CD4-positive, alpha-beta T cell treated with Interleukin-15 for 1 hour (primary cell): ENCODE measurements at places on chromosomes 4 and X.

DNA sequence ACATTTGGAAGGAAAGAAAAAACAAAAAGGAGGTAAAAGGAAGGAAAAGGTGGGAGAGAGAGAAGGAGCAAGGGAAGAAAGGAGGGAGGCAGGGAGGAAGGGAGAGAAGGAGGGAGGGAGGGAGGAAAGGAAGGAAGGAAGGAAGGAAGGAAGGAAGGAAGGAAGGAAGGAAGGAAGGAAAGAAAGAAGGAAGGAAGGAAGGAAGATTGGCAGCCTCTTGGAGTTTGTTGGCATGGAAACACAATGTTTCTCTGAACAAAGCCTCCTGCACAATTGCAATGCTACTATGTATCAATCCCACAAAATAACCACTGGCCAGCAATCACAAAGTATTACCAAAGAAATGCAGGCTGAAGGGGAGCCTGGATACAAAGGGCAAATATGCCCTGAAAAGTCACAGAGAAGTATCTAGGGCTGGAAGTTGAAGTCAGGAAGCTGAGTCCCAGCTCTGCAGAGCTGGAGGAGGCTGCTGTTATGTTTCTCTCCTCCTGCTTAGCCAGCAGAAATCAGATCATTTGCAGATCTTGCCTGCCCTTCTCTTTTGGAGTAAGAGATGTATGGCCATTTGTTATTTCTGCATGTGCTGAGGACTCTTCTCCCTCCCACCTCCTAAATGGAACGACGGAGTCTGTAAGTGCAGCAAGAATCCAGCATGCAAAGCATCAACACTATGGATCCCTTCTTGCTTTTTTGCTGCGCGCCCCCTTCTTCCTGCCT, 195.9 kb upstream of the LDB2 start:
- no peak for DNase-seq

DNA sequence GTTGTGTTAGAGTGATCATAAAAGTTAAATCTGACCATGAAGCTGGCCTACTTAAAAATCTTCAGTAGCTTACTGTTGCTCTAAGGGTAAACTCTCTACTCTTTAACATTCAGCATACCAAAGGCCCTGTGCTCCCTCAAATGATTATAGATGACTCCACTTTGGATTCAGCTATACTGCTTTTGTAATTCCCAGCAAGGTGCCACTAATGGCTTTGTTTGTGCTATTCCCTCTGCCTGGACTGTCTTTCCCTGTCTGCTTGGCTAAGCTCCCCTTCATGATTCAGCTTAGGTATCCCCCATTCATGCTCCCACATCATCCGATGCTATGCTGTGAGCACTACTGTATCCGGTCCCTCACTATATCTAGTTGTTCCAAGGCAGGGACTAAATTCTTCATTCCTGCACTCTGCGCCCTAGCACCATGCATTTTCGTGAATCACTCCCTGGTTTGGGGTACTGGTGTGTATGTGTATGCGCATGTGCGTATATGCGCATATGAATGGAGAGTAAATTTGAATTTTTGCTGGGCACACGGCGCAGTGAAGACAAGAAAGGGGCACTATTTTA, 453 bp upstream of the PBDC1 start:
- no peak for DNase-seq

DNA sequence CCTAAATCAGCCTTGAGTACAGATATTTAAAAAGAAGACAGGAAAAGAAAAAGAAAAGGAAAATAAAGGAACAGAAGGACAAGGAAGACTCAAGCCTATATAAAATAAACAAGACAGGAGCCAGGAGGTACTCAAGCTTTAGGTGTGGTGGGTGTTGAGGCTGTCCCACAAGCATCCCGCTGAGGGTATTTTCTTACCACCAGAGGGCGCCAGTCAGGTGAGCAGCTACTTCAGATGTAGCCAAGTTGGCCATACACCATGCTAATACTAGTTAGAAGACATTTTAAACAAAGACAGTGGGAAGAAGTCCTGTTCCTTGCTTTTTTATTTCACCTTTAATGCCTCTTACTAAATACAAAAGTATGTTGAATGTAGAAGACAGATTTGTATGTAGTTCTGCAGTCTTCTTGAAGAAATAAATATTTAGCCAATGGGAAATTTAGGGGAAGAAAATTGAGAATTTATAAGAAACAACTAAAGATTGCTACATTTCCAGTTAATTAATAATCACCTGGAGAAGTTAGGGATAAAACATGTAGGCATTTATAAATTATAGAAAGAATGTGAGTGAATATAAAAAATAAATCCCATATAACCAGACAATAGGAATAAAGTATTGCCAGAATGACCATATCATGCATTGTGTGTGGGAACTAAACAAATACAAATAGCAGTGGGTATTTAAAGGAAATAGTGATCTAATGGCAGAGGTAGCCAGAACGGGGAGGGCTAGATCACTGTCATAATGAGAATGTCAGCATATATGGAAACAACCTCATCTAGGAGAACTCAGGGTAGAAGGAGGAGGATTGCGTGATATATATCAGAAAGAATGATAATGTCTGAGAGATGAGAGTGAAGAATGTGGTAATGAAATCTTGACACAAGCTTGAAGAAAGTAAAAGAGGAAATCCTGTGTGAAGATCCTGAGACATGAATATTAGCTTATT, 71.0 kb downstream of the MTHFD2L start:
- peak; percentile 70 for DNase-seq

DNA sequence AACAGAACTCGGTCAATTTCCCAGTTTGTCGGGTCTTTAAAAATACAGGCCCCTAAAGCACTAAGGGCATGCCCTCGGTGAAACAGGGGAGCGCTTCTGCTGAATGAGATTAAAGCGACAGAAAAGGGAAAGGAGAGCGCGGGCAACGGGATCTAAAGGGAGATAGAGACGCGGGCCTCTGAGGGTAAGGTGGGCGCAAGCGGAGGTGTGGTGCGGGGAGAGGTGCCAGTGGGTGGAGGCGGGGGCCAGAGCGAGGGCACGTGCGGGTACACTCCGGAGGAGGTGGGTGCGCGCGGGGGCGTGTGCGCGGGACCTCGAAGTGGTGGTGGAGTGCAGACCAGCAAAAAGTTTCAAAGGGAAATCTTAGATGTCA, 787 bp upstream of the TET2 start:
- DNase-seq = peak; percentile 40

GRCh38 chr4:182137343-182137742, 105.9 kb upstream of the TENM3 start:
- DNase-seq = no peak

DNA sequence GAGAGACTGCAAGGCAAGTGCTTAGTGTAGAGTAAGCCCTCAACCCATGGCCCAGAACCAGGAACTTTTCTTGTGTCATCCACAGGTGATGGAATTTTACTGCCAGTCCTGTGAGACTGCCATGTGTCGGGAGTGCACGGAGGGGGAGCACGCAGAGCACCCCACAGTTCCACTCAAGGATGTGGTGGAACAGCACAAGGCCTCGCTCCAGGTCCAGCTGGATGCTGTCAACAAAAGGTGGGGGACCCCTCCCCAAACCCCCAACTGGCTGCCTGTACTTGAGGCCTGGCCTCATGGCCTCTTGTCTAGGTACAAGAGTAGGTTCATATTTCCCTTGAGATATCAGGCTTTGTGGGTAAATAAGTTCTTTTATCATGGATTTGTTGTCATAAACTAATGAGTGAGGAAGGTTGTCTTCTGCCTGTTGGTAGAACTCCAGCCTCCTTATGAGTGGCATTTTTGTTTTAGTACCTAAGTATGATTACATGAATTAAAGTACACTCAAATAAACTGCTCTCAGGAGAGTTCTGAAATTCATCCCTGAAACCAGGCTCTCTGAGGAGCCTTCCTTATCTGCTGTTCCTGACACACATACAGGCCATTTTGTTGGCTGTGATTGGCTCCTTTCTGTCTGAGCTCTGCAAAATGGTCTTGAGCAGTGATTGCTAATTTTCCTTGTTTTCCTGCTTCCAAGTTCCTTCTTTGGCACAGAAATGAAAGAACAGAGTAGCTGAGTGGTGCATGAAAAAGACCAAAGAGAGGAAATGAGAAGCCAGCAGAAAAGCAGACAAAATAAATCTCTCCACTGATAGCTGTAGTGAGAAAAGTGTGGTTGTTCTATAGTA, 51.4 kb upstream of the MND1 start:
- DNase-seq = no peak

DNA sequence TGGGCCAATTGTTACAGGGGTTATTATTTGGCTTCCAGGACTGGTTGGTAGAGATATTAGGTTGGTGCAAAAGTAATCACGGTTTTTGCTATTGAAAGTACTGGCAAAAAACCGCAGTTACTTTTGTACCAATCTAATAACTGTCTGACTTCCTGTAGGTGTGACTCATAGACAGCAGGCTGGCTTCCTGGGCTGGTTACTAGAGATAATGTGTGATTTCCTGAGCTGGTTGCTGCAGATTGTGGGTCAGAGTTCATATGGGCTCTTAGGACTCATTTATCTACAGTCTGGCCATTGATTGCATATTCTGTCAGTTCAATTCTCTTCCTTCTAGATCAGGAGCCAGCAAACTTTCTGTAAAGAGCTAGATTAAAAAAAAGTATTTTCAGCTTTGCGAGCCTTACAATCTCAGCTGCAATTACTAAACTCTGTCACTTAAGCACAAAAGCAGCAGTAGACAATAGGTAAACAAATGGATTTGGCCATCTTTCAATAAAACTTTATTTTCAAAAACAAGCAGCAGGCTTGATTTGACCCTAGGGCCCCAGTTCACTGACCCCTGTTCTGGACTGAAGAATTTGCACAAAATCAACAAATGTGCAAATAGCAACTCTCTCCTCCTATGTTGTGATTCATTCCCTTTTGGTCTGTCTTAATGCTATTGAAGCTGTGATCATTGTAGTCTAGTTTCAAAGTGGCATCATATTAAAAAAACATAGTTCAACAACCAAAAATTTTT, 50.8 kb upstream of the BOD1L1 start:
- DNase-seq = no peak

- DNase-seq = no peak
Measured at GRCh38 chr4:172698256-172698655, 470.4 kb upstream of the GALNT7 start.

DNA sequence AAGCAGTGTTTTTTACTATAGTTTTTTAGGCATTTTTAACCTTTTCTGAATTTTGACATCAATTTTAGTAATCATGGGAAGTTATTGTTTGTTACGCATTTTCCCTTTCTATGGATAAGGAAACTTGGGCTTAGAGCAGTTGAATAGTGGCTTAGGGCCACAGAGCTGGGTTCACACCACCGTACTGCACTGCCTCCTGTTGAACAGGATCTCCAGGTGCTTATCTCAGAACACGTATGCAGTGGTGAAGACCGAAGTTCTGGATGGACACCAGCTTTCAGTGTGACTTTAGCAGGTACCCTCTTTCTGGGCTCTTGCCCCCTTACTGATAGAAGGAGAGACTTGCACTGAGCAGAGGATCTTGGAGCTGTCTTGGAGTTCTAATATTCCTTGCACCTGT, 137.6 kb downstream of the PTTG2 start:
- DNase-seq = no peak

- DNase-seq = no peak
Measured at GRCh38 chrX:22135171-22135711, 103.1 kb downstream of the PHEX start.

- DNase-seq = no peak
Measured at GRCh38 chr4:146978641-146979040, 33.0 kb upstream of the TTC29 start.

GRCh38 chr4:176064539-176064938, 1.1 kb upstream of the WDR17 start:
- no peak for DNase-seq

GRCh38 chrX:25003066-25003849, 12.5 kb downstream of the ARX start:
- no peak for DNase-seq
